ENCODE measurements at places on chromosomes 2 and 18.

- DNase-seq = no peak
Measured at GRCh38 chr2:32242331-32242730, 22.4 kb downstream of the NLRC4 start.

DNA sequence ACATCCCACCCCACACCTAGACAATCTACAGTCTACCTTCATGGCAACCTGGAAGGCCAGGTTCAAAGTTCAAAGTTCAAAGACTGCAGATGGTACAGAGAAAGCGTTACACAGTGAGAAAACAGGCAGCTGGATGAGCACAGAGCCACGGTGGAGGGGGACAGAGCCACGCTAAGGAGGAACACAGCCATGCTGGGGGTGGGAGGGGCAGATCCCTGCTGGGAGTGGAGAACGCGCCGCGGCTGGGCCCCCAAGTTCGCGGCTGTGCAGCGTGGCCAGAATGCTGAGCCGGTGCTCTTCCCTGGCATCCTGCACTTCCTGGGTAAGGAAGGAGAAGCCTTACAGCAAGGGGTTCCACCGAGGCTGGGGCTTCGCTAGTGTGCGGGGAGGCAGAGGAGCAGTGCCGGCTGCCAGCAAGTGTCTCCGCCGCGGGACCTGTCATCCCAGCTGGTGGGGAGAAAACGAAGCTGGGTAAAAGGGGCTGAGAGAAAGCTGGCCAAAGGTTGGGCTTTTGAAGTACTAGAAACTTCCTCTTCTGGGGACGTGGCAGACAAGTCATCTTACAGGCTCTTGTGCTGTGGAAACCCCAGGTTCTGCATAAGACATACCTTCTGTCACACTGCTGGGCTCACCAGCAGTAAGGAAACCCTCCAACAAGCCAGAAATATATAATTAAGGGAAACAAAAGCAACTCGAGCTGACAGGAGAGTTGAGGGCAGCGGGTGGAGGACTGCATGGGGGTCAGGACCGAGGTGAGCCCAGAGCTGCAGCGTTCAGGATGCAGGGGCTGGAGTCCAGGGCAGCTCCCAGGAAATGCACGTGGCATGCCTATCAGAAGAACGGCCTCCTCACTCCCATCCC, 115.5 kb downstream of the HDAC4 start:
- peak; percentile 74 for DNase-seq

DNA sequence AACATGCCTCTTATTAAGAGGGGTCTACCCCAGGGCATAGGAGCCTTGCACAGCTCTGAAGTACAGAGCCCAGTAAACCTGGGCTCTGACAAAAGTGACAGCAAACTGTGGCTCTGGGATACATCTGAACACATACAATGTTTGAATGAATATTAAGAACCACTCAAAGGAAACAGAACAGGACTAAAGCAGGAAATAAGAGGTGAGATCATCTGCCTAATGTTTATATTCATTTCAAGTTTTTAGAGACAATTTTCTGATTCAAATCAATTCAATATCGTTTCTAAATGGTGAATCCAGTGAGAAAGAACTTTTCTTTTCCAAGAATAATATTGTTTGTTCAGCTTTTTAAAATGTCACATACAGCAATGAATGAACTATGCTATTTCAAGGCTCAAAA, 136.7 kb upstream of the CAVIN2 start:
- DNase-seq = no peak

- DNase-seq = no peak
Measured at GRCh38 chr2:7375901-7376300, 458.7 kb downstream of the RNF144A start.

DNA sequence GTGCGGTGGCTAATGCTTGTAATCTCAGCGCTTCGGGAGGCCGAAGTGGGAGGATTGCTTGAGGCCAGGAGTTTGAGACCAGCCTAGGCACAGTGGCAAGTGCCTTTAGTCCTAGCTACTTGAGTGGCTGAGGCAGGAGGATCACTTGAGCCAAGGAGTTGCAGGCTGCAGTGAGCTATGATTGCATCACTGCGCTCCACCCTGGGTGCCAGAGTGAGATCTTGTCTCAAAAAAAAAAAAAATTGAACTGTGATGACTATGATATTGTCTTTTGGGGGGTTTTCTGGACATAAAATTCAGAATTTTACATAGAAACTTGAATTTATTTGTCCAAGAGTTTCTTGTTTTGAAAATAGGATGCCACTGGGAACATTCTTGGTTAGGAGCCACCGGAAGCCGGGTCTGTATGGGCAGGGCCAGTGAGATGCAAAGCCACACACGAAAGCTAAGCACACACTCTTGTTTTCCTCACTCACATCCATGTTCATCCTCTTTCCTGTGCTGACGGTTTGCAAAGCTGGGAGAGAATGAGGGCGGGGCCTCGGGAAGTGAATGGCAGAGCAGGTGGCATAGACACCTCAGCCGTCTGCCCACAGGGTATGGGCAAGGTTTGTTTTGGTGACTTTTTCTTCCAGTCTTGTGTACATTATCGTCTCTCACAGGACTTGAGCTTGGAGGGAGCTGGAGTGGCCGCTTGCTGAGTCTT, 12.6 kb downstream of the AGAP1 start:
- DNase-seq = no peak
